ENCODE measurements at places on chromosomes 7 and 10.

DNA sequence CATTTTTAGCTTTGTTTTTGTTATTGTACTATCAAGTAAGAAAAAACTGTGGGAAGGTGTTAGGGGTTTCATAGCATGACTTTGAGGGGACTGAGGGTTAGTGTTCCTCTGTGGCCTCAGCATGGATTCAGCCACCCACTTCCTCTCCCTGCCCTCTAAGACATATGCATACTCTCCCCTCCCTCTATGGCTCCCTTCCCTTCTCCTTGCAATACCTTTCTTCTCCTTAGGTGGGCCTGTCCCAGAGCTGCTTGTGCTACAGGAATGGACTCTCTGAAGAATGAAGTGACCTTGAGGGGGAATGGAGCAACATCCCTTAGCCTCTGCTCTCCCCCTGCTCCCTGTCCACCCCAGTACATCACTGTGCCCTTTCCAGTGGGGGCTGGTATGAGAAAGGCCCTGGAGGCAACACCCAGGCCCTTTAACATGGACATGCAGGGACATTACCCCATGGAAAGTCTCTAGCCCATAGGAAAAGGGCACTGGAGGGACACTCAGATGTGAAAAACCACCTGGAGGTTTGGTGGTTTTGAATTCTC lies 22.4 kb downstream of the CDH23 start:
- no peak for DNase-seq

GRCh38 chr10:83691791-83692596 lies 447.3 kb upstream of the GHITM start:
- DNase-seq, result no peak

DNA sequence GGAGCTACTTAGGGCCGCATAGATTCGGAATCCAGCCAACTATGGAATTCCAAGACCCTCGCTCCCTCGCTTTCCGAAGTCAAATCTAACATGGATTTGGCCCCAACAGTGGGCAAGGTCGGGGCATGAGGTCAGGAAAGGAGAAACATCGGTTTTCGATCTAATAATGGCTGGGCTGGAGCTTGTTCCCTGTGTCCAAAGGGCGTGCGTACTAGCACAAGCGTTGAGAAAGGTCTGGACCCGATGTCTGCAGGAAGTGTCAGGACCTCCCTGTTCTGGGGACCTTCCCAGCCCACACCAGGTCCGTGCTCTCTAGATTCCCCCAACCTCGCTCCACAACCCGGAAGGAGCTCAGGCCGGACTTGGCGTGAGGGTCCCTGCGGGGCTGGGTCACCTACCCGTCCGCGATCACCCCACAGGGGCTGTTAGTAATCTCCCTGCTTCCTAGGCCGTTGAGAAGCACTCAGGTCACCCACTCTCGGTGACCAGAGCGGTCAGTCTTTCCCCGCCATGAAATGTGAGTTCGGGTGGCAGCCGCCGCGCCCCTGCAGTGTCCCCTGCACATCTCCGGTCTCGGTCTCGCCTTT lies 4.8 kb downstream of the FEZF1 start:
- DNase-seq, result no peak

DNA sequence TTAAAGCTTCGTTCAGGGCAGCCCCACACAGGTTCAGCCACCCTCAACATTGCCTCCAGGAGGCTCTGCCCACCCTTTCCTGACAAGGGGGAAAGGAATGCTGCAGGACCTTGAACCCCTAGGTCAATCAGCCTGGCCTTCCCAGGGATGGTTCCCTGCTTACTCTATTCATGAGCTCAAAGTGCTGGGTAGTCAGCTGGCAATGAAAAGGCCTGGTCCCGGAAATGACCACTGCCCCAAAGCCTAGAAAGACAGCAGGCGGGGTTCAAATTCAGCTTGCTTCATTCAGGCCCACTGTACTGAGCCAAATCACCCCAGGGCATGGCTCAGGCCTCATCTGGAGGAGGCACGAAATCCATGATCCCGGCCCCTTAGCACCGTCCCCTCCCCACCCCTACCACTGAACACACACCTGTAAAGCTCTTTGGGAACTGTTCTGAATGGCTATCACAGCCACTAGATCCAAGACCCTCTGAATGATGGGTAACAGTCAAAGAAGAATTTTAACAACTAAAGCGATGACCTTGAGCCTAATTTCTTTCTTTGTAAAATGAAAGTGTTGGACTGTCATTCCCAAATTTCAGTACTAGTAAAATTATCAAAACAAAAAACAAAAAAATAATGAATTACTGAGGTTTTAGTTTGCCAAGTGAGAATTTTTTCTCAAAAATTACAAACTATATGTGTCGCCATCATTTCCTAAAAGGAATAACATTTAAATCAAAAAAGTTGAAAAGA lies 1.0 kb downstream of the URGCP start:
- DNase-seq, result no peak
